Suprapubic skin (tissue), 4 donors: ENCODE measurements at places on chromosomes 16 and 17.
A peak's percentile ranks its signal among the peaks of the same experiment; 100 is the strongest.

GRCh38 chr17:8674344-8675305 is 44.1 kb upstream of the MYH10 start:
- DNase-seq: no peak
- H3K4me3 ChIP-seq: no peak overlapping the region
- no peaks in the 10 kb centered on the region for H3K27me3 ChIP-seq
- no peaks in the 10 kb centered on the region for H3K36me3 ChIP-seq
- no peak overlapping the region for H3K27ac ChIP-seq

- H3K4me3 ChIP-seq: no peak overlapping the region
- H3K4me1 ChIP-seq: no peaks in the 10 kb centered on the region
- no peak overlapping the region for H3K27ac ChIP-seq
- no peak for DNase-seq
- no peaks in the 10 kb centered on the region for H3K36me3 ChIP-seq
Observed at GRCh38 chr17:16937431-16937830, 34.5 kb downstream of the TNFRSF13B start.

- no peaks in the 10 kb centered on the region for H3K27me3 ChIP-seq
- DNase-seq: peak; percentile 59
- H3K36me3 ChIP-seq: no peaks in the 10 kb centered on the region
- H3K27ac ChIP-seq: no peak overlapping the region
- H3K4me3 ChIP-seq: no peak overlapping the region
Observed at GRCh38 chr16:66260522-66261254, 105.8 kb upstream of the CDH5 start.

- DNase-seq: no peak
- no peak overlapping the region for H3K4me3 ChIP-seq
- no peak overlapping the region for H3K27ac ChIP-seq
- H3K36me3 ChIP-seq: peaks cover 64% of the 10 kb centered on the region
Observed at GRCh38 chr17:58092797-58093385, 9.7 kb downstream of the DYNLL2 start.
